ENCODE measurements at places on chromosomes 5 and 9. TPM values are rescaled to one million over a fixed set of nuclear protein-coding genes. Genes with fewer than 3 reads are reported as not detected.

NRG2 gene
- total RNA-seq, result under 0.01 TPM

SPATA31A5 gene
- total RNA-seq, result not detected

PDE6A gene
- total RNA-seq, result not detected

NTNG2 gene
- under 0.01 TPM for total RNA-seq
